D341Med (cell line): ENCODE measurements at places on chromosomes 4 and X.

GRCh38 chr4:182488896-182489295 is 245.7 kb downstream of the TENM3 start:
- no peak for DNase-seq

- no peak for DNase-seq
Measured at GRCh38 chr4:84594724-84595123, 11.8 kb downstream of the CDS1 start.

- no peak for DNase-seq
Measured at GRCh38 chr4:56314207-56314915, 72.9 kb downstream of the AASDH start.

DNA sequence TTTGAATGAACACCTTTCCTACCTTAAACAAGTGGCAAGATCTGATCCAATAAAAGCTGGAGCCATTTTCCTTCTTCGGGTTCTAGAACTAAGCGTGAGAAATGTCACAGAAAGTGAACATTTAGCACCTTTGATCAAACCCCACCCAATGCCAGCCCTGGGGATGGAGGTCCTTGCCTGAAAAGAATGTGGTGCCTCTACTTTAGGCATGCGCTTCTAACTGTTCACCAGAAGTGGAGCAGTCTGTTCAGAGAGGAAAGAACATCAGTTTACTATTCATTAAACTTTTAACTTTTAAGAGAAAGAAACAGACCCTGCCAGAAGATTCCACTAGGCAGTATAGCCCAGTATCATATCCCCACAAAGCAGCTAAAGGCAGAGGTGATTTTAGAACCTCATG is 75.9 kb downstream of the INTS12 start:
- DNase-seq: no peak

GRCh38 chr4:101141230-101141629 is 206.1 kb downstream of the PPP3CA start:
- DNase-seq: no peak

DNA sequence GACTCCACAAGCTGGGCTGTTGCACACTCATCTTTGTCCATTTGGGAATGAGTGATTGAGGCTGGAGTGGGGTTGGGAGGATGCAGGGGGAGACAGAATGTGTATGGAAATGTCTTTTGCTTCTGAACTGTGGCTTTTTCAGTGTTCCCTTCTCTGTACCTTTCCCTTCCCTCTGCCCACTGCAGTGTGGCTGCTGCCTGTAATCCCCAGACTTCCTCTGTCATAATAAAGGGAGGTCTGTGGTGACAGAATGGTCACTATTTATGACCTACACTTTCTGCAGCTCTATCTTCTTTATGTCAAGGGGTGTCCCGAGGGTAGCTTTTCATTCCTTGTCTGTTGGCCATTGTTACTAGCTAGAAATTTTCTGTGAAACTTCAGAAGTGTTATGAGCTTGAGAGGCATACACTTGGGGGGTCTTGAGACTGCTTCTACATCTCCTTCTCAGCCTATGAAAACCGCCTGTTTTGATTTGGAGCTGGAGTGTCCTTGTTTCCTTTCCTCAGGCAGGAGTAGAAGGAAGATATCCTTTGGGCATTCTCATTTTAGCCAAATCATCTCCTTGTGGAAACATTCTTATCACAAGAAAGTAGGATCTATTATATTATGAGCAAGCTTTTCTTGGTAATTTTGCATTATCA is 63.0 kb downstream of the ANK2 start:
- no peak for DNase-seq

DNA sequence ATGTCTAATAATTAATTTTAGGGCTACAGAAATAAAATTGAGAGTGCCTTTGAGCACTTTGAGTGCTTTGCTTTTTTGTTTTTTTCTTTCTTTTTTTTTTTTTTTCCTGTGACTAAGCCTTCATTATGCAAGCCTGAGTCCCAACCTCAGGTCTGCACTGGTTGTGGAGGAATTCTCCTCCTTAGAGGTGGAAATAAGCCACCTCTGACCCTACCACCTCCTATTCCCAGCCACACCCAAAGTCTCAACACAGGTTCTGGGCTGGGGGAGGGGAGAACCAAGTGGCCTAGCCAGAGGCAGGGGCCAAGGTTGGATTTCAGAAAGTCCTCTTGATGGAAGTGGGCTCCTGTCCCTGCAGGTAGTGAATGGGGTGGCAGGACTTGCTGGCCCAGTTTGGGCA is 180.2 kb downstream of the ARAP2 start:
- no peak for DNase-seq

DNA sequence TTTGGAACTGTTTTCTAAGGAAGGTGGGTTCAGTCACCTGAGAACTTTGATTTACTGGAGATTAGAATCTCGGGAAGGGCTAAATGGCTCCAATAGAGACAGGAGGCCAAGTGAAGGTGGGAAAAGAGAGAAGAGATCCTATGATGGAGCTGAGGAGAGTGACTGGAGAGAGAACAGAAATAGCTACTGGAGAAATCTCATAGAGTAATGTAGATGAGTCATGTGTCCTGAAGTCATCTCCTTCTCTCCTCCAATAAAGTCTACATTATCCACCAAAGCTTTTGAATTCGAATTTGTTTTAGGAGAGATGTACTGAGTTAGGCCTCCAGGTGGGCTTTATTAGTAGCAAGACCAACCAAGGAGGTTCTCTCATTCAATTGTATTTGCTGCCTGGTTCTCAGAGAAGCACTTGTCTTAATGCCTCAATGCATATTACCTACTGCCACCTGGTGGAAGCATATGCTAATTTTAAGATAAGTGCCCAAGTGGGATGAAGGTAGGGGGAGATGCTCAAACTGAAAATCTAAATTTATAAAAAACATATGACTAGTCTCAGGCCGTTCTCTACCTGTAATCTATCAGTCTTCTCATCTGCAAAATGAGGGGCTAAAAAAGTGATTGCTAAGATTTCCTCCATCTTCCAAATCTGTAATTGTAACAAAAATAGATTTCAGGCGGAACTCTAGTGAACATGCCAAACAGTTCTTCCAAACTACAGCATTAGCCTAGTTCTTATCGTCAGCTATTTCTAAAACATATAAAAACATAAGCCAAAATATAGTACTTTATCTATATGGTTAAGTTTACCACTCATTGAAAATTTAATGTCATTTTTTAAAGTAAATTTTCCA is 24.4 kb downstream of the TXK start:
- peak; percentile 36 for DNase-seq

DNA sequence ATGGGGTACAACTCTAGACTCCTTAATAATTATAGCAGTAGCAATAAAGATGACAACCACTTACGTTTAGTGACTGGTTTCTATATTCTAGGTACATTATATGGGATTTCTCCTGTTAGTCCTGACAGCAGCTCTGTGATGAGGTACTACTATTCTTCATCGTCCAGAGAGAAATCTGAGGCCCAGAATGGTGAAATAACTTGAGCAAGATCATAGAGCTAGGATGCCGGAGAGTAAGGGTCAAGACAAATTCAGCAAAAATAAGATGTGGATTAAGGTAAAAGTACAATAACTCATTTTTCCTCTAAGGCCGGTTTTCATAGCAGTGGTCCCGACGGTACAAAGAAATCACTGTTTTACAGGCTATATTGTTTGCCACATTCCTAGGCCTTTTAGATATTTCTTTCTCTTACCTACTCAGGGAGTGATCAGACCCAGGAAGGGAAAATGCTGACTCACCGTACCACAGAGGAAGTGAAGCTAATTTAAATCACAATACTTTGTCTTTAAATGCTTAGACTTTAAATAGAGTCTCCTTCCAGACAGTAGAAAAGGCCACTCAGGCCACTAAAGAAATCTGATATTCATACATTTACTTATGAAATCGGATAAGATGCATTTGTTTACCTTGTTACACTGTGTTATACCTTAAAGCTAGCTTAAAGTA is 2023.0 kb upstream of the AGA start:
- DNase-seq: no peak

DNA sequence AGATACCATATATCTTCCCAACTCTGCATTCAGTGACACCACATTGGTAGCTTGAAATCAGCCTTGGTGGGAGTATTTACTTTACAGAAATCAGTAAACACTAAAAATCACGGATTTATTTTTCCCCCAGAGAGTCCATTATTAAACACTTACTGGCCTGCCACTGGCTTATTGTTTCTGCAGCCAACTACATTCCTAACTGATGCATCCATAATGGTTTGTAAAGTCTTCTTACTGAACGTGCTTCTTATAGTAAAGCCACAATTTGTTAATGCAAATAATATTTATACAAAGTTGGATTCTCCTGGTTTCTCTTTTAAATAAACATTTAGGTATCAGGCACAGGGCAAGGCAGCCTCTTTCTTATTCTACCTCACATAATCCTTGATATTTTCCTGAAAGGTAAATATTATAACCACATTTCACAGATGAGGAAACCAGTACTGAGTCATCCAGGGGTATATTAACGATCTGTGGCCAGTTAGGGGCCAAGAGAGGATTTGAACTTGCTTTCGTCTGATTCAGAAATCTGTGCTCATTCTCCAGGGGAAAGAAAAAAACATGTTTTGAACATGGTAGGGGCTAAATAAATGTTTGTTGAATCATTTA is 136.5 kb downstream of the RAB28 start:
- no peak for DNase-seq

DNA sequence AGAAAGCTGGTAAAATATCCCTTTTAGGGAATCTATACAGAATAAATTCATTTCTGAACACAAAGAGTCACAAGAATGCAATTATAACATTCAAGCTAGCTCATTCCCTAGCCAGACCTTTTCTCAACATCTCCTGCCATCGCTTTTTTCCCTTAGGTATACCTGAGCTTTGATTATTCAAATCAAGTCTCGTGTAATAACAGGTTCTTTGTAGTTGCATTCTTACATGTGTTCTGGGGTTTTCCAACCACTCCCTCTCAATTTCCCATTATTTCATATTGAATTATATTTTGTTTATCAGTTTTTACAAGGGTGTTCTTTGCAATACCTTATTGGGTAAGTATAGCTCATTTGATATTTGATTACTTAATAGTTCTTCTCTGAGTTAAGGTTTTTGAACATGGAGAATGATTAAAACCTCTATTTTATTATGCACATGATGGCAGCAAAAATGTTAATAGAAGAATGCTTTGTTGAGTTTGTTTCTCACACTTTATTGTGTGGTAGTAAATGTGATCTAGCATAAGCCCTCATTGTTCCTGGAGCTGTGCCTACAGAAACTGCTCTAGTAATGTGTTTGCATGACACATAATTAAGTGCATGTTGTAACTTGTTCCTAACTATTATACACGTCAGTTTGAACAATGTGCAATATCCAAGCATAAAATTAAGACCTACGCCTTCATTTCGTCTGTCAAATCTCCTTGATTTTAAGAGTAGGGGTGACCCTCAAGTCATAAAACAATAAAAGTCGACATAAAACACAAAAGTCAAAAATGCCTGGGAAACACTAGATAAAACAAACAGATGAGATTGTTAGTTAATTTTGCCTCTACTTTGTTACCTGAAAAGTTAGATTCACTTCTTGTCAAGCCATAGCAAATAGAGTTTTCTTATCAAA is 124.0 kb upstream of the POF1B start:
- no peak for DNase-seq
